ENCODE measurements at places on chromosomes 6 and 20. TPM values are rescaled to one million over a fixed set of nuclear protein-coding genes. Genes with fewer than 3 reads are reported as not detected.

Gene MCM9
- polyA plus RNA-seq, result 13.1 TPM

Gene SAPCD1
- polyA plus RNA-seq, result 3.0 TPM

Gene KIAA0408
- polyA plus RNA-seq, result 16.1 TPM

Gene ERVFRD-1
- 0.15 TPM for polyA plus RNA-seq

Gene NOTCH4
- polyA plus RNA-seq, result 19.9 TPM

Gene KCNB1
- polyA plus RNA-seq, result 7.1 TPM

Gene PAK1IP1
- polyA plus RNA-seq, result 15.8 TPM

Gene GABRR1
- 0.38 TPM for polyA plus RNA-seq

Gene OR2J2
- polyA plus RNA-seq, result not detected
